Tongue (tissue), 3 donors: ENCODE measurements at places on chromosomes 7 and 10.

- DNase-seq = no peak
These were observed 10.0 kb downstream of the RGR start for GRCh38 chr10:84254552-84255478.

- no peak for DNase-seq
These were observed 29.8 kb downstream of the STRA8 start for GRCh38 chr7:135263321-135263970.

GRCh38 chr7:30977222-30977621 is 13.5 kb downstream of the GHRHR start:
- no peak for DNase-seq

- DNase-seq = peak; percentile 89
These were observed 102.5 kb upstream of the PTN start for GRCh38 chr7:137446025-137446424.

GRCh38 chr7:17773289-17773626 is 167.0 kb downstream of the SNX13 start:
- DNase-seq = peak; percentile 10

DNA sequence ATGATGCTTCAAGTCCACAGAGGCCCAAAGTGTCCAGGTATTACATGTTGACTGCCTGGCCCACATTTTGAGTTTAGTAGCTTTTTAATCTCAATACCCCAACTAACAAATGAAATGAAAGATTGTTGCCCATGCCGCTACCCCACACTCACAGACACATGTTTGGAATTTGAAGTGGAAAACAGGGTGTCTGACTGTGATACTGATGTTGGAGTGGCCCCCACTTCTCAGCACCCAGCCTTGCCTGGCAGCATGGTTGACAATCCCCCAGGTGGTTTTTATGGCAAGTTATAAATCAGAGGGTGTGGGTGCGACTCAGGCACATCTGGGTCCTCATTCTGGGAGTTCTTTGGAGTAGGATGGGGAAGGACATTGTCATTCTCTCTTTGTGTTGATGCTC is 314.7 kb upstream of the ZNF32 start:
- DNase-seq = no peak

GRCh38 chr10:8767591-8767990 is 713.1 kb downstream of the GATA3 start:
- DNase-seq = no peak

DNA sequence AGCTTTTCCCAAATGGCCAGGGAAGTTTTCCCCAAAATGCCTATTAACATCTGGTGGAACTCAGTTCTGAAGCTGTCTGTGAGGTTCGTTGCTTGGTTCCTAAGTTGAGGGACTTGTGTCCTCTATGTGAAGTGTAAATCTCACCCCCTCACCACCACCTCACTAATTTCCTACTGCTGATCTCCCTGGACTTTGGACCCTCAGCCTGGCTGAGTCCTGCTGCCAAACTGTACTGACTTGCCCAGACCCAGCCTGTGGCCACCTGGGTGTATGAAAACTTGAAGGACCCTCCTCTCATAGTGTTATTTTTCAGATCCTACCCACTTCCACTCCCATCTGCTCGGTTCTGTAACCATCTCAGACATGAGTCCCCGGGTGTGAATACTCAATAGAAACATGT is 94.9 kb downstream of the MET start:
- no peak for DNase-seq

DNA sequence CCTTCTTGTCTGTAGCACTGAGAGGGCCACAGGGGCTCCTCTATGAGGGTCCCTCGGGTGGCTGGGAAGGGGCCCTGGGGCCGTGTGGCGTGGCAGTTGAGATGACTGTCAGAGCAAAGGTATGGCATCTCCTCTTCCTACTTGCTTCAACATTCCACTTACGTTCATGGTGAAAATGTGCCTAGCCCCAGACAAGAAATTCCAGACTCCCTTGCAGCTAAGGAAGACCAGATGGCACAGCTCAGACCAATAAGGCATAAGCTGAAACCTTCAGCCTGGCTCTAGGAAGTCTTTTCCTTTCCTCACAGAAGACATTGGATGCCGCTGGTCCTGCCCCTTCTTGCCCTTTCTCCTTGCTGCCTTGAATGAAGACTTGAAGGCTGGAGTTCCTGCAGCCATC is 57.4 kb downstream of the ZNF503 start:
- no peak for DNase-seq
